GM12878 (cell line): ENCODE measurements at places on chromosomes 3 and 15.

DNA sequence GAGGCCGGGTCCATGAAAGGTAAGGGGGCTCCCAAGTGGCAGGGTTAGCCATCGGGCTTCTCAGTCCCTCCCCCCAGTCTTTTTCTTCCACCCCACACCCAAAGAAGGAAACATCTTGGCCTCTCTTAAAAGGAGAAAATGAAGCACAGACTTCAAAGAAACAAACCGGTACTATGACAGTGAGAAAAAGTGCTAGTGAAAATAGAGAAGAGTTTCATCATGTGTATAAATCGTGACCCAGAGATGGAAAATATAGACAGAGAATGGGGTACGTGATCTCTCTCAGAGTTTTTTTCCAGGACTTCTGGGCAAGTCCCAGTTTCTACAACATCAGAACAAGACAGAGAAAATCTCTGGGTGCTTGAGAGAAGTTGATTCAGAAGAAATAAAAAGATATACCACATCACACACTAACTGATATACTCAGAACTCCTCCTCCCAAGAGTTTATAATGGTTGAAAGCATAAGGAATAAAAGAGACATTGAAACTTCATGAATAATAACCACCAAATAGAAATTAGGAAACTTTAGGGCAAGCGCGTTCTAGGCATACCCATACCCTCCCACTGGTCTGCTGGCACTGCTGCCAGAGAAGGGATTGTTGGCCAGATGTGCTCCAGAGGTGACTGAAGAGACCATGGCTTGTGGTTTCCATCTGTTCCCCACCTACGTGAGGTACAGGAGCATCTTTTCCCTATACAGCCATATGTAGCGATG lies 318.9 kb upstream of the CHRM5 start:
- no peaks in the 10 kb centered on the region for H3K4me1 ChIP-seq
- DNase-seq, result no peak
- no peaks in the 10 kb centered on the region for H3K36me3 ChIP-seq
- peaks cover under 1% of the 10 kb centered on the region; the same call in 1 of the 2 replicates for H3K27me3 ChIP-seq

- H3K36me3 ChIP-seq, result no peaks in the 10 kb centered on the region
- no peak for DNase-seq
- H3K27me3 ChIP-seq, result no peaks in the 10 kb centered on the region
- H3K27ac ChIP-seq, result no peak overlapping the region
Measured at GRCh38 chr3:160170409-160171370, 54.5 kb upstream of the C3orf80 start.

DNA sequence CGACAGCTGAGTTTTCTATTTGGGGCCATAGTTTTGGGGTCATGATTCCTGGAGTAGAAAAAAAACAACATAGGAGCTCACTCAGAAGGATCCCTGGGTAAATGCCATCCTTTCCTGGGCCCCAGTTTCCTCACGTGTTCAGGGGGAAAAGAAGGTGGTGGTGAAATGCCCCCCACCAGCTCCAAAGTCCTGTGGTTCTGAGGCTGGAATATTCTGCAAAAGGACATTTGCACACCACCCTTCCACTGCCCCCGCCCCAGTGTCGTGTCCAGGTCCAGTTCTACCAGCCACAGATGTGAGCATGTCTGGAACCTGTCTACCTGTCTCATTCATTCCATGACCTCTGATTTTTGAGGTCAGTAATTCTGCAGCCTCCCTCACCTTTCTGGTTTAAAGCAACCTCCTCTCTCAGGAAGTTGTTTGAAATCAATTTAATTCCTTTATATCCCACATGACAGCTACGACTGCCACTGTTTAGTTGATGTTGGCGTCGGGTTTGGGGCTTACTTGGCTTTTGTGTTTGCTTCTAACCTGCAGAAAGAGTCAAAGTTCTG lies 82.1 kb downstream of the SMAD3 start:
- no peaks in the 10 kb centered on the region for H3K27me3 ChIP-seq
- H3K4me1 ChIP-seq, result peaks cover 14% of the 10 kb centered on the region
- DNase-seq, result no peak

DNA sequence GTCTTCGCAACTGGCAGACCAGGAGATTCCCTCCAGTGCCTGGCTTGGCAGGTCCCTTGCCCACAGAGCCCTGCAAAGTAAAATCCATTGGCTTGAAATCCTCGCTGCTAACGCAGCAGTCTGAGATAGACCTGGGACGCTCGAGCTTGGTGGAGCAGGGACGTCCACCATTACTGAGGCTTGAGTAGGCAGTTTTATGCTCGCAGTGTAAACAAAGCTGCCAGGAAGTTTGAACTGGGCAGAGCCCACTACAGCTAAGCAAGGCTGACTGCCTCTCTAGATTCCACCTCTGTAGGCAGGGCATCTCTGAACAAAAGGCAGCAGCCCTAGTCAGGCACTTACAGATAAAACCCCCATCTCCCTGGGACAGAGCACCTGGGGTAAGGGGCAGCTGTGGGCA lies 205.0 kb upstream of the MME start:
- H3K4me1 ChIP-seq, result no peaks in the 10 kb centered on the region
- H3K4me3 ChIP-seq, result no peak overlapping the region
- H3K27me3 ChIP-seq, result no peaks in the 10 kb centered on the region
- no peak for DNase-seq
- no peaks in the 10 kb centered on the region for H3K36me3 ChIP-seq
